ENCODE measurements at places on chromosomes 5 and 9. TPM values are rescaled to one million over a fixed set of nuclear protein-coding genes. Genes with fewer than 3 reads are reported as not detected.

DNA sequence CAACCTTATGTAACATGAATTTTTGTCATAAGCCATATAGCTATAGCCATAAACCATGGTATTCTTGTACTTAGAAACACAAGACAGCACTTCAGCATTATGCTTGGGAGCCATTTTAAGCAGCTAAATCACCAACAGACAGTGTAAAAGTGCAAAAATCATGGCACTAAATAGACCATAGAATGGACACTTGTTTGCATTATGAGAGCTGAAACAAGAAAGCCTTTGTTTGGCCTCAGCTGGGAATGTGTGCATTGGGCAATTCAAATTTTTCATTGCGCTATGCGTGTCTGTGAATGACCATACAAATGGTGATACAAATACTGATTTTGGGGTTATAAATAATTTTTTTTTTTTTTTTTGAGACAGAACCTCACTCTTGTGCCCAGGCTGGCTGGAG is 23.7 kb downstream of the KDM4C start:
- no peak for DNase-seq

GRCh38 chr9:20790721-20791120 is 106.7 kb downstream of the FOCAD start:
- DNase-seq = no peak

Gene GNA14
- polyA plus RNA-seq = 0.03 TPM

GRCh38 chr5:129664336-129664937 is 83.5 kb upstream of the MINAR2 start:
- DNase-seq = peak; percentile 24

GRCh38 chr9:93944011-93944410 is 11.1 kb downstream of the BARX1 start:
- DNase-seq = no peak

Gene PDCD1LG2
- polyA plus RNA-seq = not detected

DNA sequence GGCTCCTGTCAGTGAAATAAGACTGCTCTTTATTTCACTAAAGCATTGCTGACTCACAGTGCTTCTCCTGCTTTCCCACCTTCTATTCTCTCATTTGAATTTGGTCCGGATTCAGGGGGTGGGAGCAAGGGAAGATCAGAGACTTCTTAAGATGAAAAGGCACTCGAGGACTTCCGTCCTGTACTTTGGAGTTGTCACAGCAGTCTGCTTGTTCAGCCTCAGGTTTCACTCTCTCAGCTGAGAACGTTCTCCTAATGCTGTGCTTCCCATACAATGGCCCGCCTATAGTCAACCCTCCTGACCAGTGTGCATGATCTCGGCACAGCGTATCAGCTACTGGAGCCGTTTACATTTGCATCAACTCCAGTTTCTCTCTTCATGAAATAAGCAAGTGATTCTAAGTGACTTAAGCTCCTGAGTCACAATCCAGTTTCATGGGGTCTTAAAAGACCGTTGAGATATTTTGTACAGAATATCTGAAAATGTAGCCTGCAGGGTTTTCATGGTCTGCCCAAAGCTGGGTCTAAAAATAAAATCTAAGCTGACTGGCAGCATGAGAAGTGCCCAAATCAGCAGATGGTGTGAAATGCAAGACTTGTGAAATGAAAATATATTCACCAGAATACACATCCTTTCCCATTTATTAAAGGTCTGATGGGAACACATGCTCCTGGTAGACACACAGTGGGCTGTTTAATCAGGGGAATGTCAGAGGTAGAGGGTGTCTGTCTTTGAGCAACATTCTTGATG is 145.0 kb downstream of the ADCY2 start:
- no peak for DNase-seq

- no peak for DNase-seq
Measured at GRCh38 chr5:79890930-79891249, 100.2 kb downstream of the MTX3 start.

DNA sequence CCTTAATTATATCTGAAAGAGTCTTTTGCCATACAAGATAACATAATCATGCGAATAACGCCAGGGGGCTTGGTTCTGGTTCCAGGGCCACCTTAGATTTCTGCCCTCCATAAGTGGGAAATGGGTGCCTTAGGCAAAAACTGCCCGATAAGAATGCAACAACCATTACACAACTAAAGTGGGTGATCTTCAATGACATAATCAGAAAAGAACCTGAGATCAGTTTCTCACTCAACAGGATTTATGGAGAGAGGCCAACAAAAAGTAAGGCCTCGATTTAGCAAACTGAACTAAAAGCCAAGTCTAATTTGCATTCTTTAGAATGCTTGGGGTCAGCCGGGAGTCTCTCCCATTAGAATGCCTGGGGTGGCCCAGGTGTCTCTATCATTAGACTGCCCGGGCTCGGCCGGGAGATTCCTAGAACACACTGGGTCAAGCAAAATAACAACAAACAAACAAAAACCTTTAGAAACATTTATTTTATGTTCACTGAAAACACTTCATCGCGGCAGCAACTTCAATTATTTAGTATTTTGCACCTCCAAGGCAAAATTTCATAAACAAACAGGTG is 194.8 kb downstream of the AUH start:
- no peak for DNase-seq

Gene ENTPD8
- polyA plus RNA-seq = not detected

DNA sequence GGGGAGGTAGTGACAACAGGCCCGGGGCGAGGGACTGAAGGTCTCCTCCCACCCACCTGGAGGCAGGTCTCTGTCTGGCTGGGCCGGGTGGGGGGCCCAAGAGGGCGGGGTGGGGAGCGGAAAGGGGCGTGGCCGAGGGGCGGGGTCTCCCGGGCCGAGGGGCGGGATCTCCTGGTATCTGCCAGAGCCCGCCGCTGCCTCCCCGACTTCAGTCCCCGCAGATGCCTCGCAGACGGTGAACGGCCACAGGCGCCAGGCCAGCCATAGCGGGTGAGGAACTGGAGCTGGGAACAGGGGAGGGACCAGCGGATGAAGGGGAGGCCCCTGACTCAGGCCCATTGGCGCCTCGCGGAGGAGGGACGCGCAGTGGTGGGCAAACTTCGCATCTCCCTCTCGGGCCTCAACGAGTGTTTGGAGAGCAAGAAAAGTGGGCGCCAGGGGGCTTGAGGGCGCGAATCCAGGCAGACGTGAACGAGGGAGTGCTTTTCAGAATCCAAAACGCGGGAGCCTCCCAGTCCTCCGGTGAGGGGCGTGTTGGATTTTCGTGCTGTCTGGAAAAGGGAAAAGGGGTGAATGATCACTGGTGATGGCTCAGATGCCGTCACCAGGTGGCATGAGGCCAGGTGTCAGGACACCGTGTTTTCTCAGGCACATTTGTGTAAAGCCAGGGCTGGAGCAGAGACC is at the start of gene ADGRD2:
Gene ADGRD2 (plus strand): TSS at position 211 of the 684 bp plus-strand sequence. CDS start 1,216 bp downstream, outside the sequence.
- peak; percentile 91 for DNase-seq
